CD4-positive, alpha-beta T cell treated with Interleukin-10 for 1 hour (primary cell): ENCODE measurements at places on chromosomes 5 and 9.
A peak's percentile ranks its signal among the peaks of the same experiment; 100 is the strongest.

DNA sequence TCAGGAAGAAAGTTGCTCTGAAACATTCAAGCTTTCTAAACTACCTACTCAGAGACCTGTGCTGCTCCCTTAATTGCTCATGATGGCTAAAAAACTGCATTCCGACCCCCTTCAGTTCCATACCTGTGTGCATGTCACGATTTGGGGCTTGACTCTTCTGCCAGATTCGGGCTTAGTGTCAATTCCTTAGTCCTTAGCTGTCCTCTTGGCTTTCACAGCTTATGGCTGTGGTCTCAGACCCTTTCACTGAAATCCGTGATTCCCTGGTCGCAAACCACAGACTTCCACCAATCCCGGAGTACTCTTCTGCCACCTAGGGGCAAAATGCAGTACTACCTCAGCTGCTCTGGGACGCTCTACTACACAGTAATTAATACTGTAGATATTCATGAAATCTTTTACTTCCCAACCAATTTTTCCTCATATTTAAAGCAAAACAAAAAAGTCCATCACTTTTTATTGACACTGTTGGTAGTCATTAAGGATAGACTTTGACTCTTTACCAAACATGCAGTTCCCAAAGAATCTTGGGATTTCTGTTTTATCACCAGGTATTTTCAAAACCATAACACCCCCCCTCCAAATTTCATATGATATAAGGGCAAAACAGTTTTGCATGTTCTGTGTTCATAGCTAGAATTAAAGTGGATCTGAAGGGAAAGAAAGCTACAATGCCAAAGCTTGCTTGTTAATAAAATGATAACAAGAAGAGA, 617.4 kb downstream of the SLCO4C1 start:
- DNase-seq, result peak; percentile 37

GRCh38 chr5:135462304-135462703, 10.2 kb upstream of the TIFAB start:
- DNase-seq, result peak; percentile 51

GRCh38 chr5:8270246-8270645, 401.3 kb downstream of the MTRR start:
- no peak for DNase-seq

- no peak for DNase-seq
These were observed 429.8 kb downstream of the SPATA31D1 start for GRCh38 chr9:82418334-82418733.

DNA sequence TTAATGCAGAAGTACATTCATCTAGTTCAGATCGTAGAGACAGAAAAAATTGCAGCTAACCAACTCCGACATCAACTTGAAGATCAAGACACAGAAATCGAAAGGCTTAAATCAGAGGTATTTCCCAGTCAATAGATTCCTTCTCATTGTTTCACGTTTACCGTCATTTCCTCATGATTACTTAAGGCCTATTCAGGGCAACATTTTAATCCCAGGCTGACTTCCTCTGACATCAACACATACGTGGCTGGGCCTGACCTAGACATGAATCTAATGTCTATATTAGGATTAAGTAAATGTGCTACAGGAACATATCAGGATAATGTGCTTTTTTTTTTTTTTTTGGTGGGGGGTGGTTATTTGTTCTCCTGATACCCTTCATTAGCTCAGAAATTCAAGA, 107.9 kb downstream of the RASGRF2 start:
- DNase-seq, result no peak

GRCh38 chr5:32928761-32929160, 217.6 kb downstream of the NPR3 start:
- DNase-seq, result no peak

GRCh38 chr5:129400395-129400983, 59.6 kb upstream of the ADAMTS19 start:
- no peak for DNase-seq

GRCh38 chr5:76637490-76637889, 14.3 kb upstream of the F2RL2 start:
- DNase-seq, result no peak
